Left lung (tissue), 14 donors: ENCODE measurements at places on chromosomes 11 and 22. TPM values are rescaled to one million over a fixed set of nuclear protein-coding genes. Genes with fewer than 3 reads are reported as not detected.

- peaks cover 33% of the 10 kb centered on the region for H3K4me1 ChIP-seq
- no peak overlapping the region for H3K27ac ChIP-seq
- H3K4me3 ChIP-seq, result no peak overlapping the region
- H3K27me3 ChIP-seq, result peaks cover 15% of the 10 kb centered on the region
Observed at GRCh38 chr22:38861170-38861876, 10.7 kb downstream of the CBX6 start.

- no peak overlapping the region for H3K4me3 ChIP-seq
- H3K4me1 ChIP-seq, result no peaks in the 10 kb centered on the region
- H3K27ac ChIP-seq, result no peak overlapping the region
- peaks cover 79% of the 10 kb centered on the region for H3K36me3 ChIP-seq
- H3K27me3 ChIP-seq, result no peaks in the 10 kb centered on the region
Observed at GRCh38 chr11:117249571-117249970, 17.1 kb downstream of the RNF214 start.

GRCh38 chr11:113562981-113563461 lies 87.8 kb upstream of the DRD2 start:
- no peak overlapping the region for H3K27ac ChIP-seq
- DNase-seq, result no peak
- peaks cover 20% of the 10 kb centered on the region for H3K27me3 ChIP-seq
- H3K4me1 ChIP-seq, result no peaks in the 10 kb centered on the region

- no peak overlapping the region for H3K4me3 ChIP-seq
- no peaks in the 10 kb centered on the region for H3K36me3 ChIP-seq
- H3K27ac ChIP-seq, result peak overlapping the region; percentile 60
- no peaks in the 10 kb centered on the region for H3K27me3 ChIP-seq
- H3K4me1 ChIP-seq, result no peaks in the 10 kb centered on the region
- DNase-seq, result no peak
Observed at GRCh38 chr11:35100013-35100383, 39.0 kb upstream of the CD44 start.

- no peak for DNase-seq
- H3K36me3 ChIP-seq, result no peaks in the 10 kb centered on the region
- H3K4me3 ChIP-seq, result no peak overlapping the region
- peaks cover 11% of the 10 kb centered on the region for H3K4me1 ChIP-seq
- H3K27ac ChIP-seq, result no peak overlapping the region
- no peaks in the 10 kb centered on the region for H3K27me3 ChIP-seq
Observed at GRCh38 chr11:122229078-122229477, 113.1 kb upstream of the BLID start.

- peaks cover 29% of the 10 kb centered on the region for H3K4me1 ChIP-seq
- no peaks in the 10 kb centered on the region for H3K27me3 ChIP-seq
Observed at GRCh38 chr22:28953976-28954880, 70.9 kb downstream of the ZNRF3 start.

- H3K27me3 ChIP-seq, result no peaks in the 10 kb centered on the region
- no peaks in the 10 kb centered on the region for H3K36me3 ChIP-seq
- no peak overlapping the region for H3K4me3 ChIP-seq
- H3K27ac ChIP-seq, result no peak overlapping the region
Observed at GRCh38 chr11:87097582-87097981, 59.8 kb downstream of the TMEM135 start.

DNA sequence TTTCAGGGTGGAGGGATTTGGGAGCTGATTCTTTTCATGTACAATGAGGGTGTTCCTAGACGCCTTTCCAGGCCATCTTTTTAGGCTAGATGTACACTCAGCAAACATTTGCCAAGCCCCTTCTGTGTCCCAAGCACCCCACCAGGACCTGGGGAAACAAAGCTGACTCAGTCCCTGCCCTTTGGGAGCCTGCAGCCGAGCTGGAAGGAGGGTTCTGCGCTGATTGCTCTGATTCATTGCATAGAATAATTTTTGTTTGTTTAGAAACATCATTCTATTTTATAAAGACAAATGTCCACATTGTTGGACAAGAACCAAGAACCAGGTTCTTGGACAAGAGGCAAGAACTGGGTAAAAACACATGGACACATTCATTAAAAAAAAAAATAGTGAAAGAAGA lies 16.7 kb downstream of the TP53AIP1 start:
- no peaks in the 10 kb centered on the region for H3K36me3 ChIP-seq
- H3K27me3 ChIP-seq, result peaks cover 11% of the 10 kb centered on the region
- DNase-seq, result no peak
- no peak overlapping the region for H3K4me3 ChIP-seq

DNA sequence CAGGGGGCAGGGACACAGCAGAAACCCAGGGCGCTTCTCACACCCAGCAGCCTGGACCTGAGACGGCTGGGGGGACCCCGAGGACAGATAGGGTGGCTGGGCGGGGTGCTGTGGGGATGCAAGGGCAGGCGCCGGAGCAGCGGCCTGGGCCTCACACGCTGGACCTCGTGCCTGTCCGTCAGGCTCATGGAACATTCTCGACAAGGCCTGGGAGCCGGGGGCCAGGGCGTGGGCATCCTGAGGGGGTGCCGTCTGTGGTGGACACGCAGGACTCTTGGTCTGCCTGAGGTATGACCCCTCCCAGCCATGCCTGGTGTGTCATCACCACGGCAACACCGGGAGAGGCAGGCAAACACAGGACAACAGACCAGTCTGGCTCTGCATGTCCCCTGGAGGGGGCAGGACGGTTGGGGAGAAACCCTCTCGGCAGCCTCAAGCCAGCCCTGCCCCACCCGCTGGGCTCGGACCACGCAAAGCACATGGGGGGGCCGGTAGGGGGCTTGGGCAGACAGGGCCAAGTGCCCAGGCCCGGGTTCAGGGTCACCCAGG lies 21.4 kb downstream of the MRPL23 start:
- H3K27me3 ChIP-seq, result no peaks in the 10 kb centered on the region
- DNase-seq, result peak; percentile 12
- no peak overlapping the region for H3K27ac ChIP-seq
- H3K4me3 ChIP-seq, result no peak overlapping the region
- H3K36me3 ChIP-seq, result no peaks in the 10 kb centered on the region
- no peaks in the 10 kb centered on the region for H3K4me1 ChIP-seq

DNA sequence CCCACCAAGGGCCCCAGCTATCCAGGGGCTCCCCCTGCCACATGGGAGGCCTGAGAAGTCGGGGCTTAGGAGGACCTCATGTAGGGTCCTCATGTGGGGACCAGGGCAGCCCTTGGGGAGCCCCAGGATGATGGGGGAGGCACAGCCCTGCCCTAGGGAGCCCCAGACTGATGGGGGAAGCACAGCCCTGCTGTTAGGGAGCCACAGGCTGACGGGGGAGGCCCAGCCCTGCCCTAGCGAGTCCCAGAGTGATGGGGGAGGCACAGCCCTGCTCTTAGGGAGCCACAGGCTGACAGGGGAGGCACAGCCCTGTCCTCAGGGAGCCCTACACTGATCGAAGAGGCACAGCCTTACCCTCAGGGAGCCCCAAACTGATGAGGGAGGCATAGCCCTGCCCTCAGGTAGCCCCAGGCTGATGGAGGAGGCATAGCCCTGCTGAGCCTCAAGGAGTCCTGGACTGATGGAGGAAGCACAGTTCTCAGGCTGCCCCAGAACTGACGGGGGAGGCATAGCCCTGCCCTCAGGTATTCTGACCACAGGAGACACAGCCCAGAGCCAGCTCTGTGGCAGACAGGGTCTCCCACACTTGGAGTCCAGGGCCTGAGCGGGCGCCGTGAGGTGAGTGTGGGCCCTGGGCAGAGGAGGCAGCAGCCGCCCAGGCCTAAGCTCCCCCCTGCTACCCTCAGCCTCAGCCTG lies 10.8 kb downstream of the PRR33 start:
- peaks cover 3% of the 10 kb centered on the region for H3K4me1 ChIP-seq
- DNase-seq, result no peak
- H3K4me3 ChIP-seq, result no peak overlapping the region
- H3K27me3 ChIP-seq, result peaks cover 15% of the 10 kb centered on the region
- H3K36me3 ChIP-seq, result no peaks in the 10 kb centered on the region
- H3K27ac ChIP-seq, result peak overlapping the region; percentile 37

DNA sequence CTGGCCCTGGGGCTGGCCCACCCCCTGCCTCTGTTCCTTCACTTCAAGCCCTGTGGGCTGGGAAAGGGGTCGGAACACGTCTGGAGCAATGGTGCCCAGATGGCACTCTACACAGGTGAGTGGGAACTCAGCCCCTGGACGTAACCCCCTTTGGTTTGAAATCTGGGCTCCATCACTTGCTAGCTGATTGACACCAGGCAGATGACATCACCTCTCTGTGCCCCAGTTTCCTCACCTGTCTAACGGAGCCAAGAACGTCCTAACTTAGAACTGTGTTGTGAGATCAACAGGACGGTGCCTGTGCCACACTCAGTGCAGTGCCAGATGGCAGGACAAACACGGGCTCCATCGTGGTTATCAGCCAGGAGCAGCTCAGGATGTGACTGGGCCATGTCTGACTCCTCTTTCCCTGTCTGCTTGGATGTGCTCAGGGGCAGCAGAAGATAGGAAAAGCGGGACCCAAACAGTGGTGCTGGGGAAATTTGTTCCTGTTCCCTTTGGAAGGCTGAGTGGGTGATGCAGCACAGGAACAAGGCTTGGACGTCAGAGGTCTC lies 24.4 kb downstream of the NPTXR start:
- H3K27ac ChIP-seq, result no peak overlapping the region
- H3K27me3 ChIP-seq, result no peaks in the 10 kb centered on the region
- no peak for DNase-seq
- H3K4me1 ChIP-seq, result no peaks in the 10 kb centered on the region

GRCh38 chr11:115085461-115086210 lies 407.3 kb downstream of the NXPE2 start:
- no peaks in the 10 kb centered on the region for H3K4me1 ChIP-seq
- no peak for DNase-seq
- H3K27ac ChIP-seq, result no peak overlapping the region
- H3K36me3 ChIP-seq, result no peaks in the 10 kb centered on the region

- peaks cover 23% of the 10 kb centered on the region for H3K4me1 ChIP-seq
- H3K27ac ChIP-seq, result no peak overlapping the region
- no peak overlapping the region for H3K4me3 ChIP-seq
- DNase-seq, result no peak
- H3K36me3 ChIP-seq, result no peaks in the 10 kb centered on the region
Observed at GRCh38 chr11:19816817-19817216, 104.2 kb downstream of the NAV2 start.

- H3K27me3 ChIP-seq, result no peaks in the 10 kb centered on the region
- H3K4me1 ChIP-seq, result no peaks in the 10 kb centered on the region
- no peaks in the 10 kb centered on the region for H3K36me3 ChIP-seq
- H3K27ac ChIP-seq, result no peak overlapping the region
Observed at GRCh38 chr11:14106303-14107049, 144.0 kb downstream of the SPON1 start.

Gene E2F8
- 3.2 TPM for total RNA-seq

Gene SOX6
- total RNA-seq, result 4.7 TPM

Gene ABCG4
- total RNA-seq, result 0.64 TPM

Gene TMEM45B
- 24.3 TPM for total RNA-seq

Gene KRTAP5-11
- total RNA-seq, result not detected

Gene OR51B5
- 0.41 TPM for total RNA-seq

Gene PGA5
- not detected for total RNA-seq

Gene PARVG
- 24.2 TPM for total RNA-seq

Gene KIRREL3
- total RNA-seq, result not detected
